Heart left ventricle (tissue), 16 donors: ENCODE measurements at places on chromosomes 4 and X. TPM values are rescaled to one million over a fixed set of nuclear protein-coding genes. Genes with fewer than 3 reads are reported as not detected.

The ARHGEF38 gene
- total RNA-seq = not detected

The GDPD2 gene
- total RNA-seq = not detected

The ADH7 gene
- not detected for total RNA-seq

The ETDA gene
- not detected for total RNA-seq

The FRAS1 gene
- total RNA-seq = 4.8 TPM

The DYNLT3 gene
- total RNA-seq = 15.0 TPM

The CCNG2 gene
- 17.9 TPM for total RNA-seq

The PRAF2 gene
- 11.4 TPM for total RNA-seq

The FSTL5 gene
- total RNA-seq = not detected
